Right cardiac atrium (tissue), 5 donors: ENCODE measurements at places on chromosomes 12 and 14. TPM values are rescaled to one million over a fixed set of nuclear protein-coding genes. Genes with fewer than 3 reads are reported as not detected.

GRCh38 chr14:20578784-20579502 lies 8.9 kb downstream of the RNASE11 start:
- peak; percentile 35 for DNase-seq

- DNase-seq: peak; percentile 66
Observed at GRCh38 chr12:9872742-9873141, 3.6 kb upstream of the CLEC2B start.

DNA sequence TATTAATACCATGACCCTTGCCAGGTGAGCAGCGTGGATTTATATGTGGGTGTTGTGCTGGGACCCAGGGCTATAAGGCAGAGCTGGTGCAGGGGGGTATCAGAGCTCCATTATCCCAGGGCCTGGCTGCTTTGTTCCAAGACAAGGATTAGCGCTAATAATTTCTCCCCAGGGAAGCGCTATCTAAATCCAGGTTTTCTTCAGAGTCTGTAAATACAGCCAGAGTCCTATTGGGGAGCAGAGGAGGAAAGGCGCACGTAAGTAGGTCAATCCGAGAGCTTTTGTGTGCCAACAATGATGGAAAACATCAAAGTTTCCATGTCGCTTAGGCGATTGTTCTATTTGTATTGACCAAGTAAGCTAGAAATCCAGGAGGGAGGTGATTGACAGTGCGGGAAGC lies 1009.7 kb downstream of the VRK1 start:
- no peak for DNase-seq

HOXC6 gene
- total RNA-seq: 0.65 TPM

GAS2L3 gene
- total RNA-seq: 3.7 TPM

CSRNP2 gene
- total RNA-seq: 24.9 TPM

POTEG gene
- not detected for total RNA-seq
